ENCODE measurements at places on chromosomes 4 and X.

GRCh38 chr4:152063621-152064240 is 302.9 kb upstream of the GATB start:
- no peak for DNase-seq

GRCh38 chrX:16739574-16739973 is 20.2 kb downstream of the SYAP1 start:
- DNase-seq = no peak

DNA sequence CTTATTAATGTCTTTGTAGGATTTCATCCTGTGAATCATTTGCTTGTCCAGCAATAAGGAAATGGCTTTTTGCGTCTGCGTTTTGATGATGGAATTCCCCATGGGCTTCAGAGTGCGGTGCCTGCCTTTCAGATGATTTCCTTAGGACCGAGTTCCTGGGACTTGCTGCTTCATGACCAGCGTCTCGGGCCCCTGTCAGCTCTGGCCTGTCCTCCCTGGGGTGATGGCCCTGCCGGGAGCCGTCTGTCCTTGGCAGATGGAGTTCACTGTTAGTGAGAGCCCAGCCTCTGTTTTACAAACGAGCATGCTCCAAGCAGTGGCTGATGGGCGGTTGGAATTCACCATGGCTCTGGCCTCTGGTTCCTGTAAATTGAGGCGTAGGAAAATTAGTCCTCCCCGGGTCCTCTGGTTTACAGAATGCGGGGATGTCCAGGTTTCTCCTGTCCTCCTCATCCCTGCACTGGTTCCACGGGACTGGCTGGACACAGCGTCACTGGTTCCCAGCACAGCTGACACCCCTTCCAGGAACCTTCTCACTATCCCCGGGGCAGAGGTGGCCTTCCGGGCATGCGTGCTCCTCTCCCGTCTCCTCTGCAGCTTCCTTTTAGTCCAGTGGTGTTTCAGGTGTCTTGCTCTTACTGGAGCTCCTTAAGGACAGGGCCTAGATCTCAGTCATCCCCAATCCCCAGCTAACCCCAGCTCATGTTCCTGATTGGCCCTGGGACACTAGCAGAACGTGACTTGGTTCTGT is 34.9 kb downstream of the TBC1D14 start:
- DNase-seq = no peak

DNA sequence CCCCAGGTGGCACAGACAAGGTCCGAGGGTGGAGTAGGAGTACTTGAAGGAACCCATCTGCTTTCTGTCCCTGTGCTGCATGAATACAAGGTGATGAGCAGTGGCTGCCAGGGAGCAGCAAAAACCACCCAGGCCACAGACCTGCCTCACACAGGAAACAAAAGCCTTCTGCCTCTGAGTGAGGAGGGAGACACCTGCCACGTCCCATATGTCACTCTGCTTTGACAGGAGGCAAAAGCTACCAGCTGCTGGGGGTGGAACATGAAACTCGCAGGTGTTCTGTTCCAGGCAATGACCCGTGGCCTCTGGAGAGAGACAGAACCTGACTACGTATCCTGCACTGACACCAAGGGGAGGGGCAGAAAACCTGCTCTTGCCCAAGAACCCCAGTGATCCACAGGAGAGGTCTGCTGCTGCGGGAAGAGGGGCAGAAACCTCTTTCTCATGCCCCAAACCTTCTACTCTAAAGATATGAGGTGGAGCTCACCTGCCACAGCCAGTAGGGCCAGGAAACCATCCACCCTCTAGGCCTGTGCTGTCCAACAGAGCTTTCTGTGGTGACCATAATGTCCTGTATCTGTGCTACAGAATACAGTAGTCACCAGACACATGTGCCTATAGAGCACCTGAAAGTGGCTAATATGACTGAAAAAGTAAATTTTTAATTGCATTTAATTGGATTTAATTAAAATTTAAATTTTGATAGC is 172.9 kb downstream of the PRDM5 start:
- peak; percentile 63 for DNase-seq

DNA sequence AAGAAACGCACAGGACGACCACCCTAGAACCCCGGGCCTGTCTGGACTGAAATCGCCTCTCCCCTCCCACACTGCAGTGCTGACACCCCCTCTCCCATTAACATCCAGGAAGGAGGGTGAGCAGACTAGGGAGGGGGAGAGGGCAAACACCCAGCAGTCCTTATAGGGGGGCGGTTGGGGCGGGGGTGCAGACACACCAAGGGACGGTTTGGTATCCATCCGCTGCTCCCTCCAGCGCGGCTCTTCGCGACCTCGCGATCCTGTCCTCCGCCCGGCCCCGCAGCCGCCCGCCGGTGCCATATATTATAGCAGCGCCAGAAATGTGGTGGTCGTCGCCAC is 411 bp upstream of the GPRASP1 start:
- no peak for DNase-seq

DNA sequence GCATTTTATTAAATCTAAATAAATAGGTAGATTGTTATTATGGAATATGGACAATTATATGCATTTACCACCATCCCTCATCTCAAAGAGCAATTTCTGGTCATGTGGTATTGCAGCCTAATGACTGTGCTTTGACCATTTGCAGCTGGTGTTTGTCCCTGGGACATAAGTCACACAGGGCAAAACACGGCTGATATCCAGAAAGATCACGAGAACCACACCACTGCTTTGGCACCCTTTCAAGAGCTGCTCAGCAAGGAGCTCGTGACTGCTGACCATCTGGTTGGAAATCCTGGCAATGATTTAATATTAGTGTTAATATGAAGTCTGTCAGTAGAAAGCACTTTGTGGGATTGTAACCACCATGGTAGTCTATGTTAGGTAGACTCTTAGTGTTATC is 545.0 kb downstream of the GBA3 start:
- DNase-seq = no peak

DNA sequence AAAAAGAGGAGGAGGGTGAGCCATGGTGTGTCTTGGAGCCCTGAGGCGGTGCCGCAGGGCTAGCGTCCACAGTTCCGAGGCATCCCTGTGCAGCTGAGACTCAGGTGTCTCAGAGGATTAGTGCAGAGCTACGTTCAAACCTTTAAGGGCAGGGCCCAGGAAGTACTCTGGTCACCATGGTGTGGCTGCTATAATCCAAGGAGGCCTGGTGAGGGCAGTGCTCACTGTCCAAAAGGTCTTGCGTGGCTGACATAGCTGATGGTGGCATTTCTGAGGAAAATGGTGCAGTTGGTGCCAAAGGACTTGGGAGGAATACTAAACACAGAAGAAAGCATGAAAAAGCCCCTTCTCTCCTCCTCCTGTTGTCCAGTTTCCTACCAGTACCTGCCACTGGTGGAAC is 146.9 kb downstream of the DCHS2 start:
- DNase-seq = no peak
